ENCODE measurements at places on chromosomes 11 and 22.

DNA sequence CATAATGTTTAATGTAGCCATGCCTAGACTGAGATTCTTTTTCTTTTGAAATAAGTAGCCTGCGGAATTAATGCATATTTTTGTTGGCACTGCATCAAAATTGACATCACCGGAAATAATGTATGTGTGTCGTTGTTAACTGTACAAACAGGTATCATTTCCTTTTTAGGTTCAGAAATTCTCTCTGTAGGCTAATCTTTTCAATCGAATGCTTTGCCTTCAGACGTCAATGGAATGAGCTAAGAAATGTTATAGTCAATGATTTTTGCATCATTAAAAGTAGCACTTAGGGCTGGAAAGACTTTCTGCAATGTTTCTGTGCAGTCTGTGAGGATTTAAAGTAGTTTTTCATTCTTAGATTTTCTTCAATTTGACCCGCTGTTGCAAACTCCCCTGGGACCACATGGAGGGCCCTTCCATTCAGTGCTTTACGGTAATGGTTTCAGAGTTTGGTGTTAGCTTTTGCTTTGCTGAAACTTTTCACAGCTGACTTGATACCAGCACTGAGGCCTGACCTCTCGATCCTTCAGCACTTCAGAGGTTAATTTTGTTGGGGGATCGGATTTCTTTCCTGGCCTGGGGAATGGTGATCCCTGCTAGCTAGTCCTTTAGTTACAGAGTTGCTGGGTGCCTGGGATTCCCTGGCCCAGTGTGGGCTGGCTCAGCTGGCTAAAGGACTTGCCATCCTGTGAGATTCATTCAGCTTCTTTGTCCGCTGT, 137.8 kb downstream of the DBX1 start:
- DNase-seq: no peak

GRCh38 chr11:108938604-108939003, 273.7 kb downstream of the DDX10 start:
- no peak for DNase-seq

DNA sequence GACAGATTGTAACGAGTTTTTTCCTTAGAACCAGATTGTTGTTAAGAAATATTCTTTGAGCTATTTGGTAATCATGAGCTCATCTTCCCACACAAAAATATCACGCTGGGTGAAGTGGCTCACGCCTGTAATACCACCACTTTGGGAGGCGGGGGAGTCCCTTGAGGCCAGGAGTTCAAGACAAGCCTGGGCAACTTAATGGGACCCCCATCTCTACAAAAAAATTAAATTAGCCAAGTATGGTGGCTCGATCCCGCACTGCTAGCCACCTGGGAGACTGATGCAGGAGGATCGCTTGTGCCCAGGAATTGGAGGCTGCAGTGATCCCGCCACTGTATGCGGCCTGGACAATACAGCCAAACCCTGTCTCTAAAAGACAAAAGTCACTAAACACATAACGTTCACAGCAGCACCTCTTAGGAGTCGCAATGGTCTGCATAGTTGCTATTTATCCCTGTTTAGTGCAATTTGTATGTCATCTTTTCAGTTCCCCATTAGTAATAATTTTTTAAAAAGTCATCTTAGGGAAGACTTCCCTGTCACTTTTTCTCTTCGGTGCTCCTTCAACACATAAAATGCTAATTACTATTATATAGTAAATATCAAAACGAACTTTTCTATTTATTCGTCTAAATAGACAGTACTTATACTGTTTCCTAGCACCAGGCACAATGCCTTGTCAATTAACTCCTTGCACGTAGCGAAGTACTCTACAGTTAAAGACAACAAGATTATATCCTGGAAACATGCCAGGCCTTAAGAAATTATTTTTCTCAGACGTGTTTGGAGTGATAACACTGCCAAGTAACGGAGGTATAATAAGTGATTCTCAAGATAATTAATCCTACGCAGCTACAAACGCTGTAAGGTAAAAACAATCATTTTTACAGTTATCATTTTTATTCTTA, 1.1 kb downstream of the ST13 start:
- no peak for DNase-seq

- no peak for DNase-seq
Measured at GRCh38 chr22:32222991-32223390, 18.1 kb upstream of the RFPL2 start.

DNA sequence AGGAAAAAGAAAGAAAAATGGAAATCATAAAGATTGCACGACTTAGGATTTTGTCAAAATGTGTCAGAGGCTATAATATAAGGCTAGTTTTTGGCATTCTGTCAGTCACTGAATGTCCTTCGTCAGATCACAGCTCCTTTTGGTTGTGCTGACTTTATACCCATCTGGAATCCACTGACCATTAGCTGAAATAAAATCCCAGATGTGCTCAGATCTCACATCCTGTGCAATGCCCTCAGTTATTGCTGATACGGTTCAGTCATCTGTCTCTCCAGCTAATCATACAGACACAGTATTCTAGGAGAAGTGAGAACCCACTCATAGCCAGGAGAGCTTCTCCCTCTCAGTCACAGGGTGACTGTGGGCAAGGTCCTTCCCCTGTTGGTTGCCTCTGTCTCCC, 11.5 kb downstream of the CD44 start:
- DNase-seq: no peak

GRCh38 chr11:3971756-3972404, 116.4 kb downstream of the STIM1 start:
- DNase-seq: no peak

GRCh38 chr11:75326439-75326810, 25.0 kb downstream of the ARRB1 start:
- no peak for DNase-seq

GRCh38 chr11:44758983-44759382, 32.2 kb downstream of the TSPAN18 start:
- no peak for DNase-seq

GRCh38 chr11:78851878-78852586, 277.4 kb upstream of the NARS2 start:
- DNase-seq: no peak

DNA sequence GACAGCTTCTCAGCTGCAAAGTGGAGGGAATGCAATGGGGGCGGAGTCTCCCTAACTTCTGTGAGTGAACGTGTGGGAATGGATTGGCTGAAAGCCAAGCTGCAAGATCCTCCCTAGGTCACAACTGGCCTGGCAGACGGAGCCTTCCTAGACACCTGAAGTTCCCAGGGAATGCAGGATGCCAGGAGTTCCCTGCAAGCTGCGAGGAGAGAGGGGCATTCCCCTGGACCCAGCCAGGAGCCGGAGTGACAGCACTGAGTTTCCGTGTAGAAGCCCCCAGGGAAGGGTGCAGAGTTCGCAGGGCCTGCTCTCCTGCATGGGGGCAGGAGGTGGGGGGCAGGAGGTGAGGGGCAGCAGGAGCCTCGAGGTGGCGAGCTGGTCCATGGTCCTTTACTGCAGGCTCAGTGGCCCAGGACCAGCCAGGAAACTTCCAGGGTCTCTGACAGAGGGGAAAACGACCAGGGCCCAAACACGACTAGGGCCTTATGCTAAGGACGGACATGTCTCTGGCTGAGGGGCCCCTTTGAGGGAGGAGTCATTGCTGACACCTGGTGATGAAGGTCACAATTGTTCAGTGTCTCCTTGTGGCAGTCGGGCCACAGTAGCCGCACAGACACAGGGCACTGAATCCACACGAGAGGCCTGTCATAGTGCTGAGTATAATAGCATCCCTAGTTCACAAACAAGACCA, 141.4 kb downstream of the FBXO7 start:
- no peak for DNase-seq

DNA sequence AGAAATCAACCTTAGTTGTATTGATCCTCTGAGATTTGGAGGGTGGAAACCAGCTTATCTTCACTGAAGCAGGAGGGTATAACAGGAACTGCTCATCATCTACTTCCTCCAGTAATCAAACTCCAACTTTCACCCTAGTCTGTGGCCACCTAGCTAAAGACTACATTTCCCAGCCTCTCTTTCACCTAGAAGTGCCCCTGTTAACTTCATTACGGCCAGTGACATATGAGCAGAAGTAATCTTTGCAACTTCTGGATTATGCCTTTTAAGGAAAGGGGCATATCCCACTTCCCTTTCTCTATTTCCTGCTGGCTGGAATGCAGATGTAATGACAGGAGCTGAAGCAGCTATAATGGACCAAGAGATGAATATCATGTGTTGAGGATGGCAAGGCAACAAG, 7.6 kb upstream of the VPS37C start:
- DNase-seq: no peak
